ENCODE measurements at places on chromosomes 16 and 17.

- no peak for DNase-seq
Measured at GRCh38 chr17:47745037-47745380, 12.0 kb downstream of the TBX21 start.

- DNase-seq: no peak
Measured at GRCh38 chr17:5035315-5035714, at the start of gene SLC52A1. Gene SLC52A1, minus strand, starts transcription at chr17:5035426. Its CDS starts 820 bp downstream, at chr17:5034606.

- no peak for DNase-seq
Measured at GRCh38 chr17:71791311-71791710, 329.5 kb upstream of the SOX9 start.

GRCh38 chr17:73896966-73897365, 252.7 kb upstream of the SDK2 start:
- no peak for DNase-seq

- no peak for DNase-seq
Measured at GRCh38 chr17:5352681-5353289, 66.7 kb downstream of the NUP88 start.

DNA sequence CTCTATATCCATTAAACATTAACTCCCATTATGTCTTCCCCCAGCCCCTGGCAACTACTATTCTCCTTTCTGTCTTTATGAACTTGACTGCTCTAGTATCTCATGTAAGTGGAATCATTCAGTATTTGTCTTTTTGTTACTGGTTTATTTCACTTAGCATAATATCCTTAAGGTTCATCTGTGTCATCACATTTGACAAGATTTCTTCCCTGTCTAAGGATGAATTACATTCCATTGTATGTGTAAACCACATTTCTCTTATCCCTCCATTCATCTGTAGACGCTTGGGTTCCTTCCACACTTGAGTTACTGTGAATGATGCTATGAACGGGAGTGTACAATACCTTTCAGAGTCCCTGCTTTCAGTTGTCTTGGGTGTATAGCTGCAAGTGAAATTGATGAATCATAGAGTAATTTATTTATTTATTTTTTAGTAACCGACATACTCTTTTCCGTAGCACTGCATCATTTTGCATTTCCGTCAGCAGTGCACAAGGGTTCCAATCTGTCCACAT, 399.7 kb upstream of the RBFOX1 start:
- no peak for DNase-seq

DNA sequence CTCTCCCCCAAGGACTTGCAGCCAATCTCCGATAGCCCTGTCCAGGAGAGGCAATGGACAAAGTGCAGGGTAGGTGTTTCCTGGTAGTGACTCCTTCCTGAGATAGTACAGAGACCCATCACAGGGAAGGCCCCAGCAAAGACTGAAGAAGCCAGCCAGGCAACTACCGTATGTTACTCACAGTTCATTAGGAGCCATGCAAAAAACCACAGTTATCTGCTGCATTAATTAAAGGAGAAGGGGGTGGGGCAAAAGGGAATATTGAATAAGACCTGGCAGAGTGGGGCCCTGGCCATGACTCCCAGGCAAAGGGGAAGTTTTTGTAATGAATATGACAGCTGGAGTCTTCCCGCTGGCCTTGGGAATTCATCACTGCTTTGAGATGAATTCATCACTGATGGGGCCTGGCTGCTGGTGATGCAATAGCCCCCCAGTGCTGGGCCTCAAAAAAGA, 2.5 kb upstream of the SLC13A2 start:
- DNase-seq: no peak

DNA sequence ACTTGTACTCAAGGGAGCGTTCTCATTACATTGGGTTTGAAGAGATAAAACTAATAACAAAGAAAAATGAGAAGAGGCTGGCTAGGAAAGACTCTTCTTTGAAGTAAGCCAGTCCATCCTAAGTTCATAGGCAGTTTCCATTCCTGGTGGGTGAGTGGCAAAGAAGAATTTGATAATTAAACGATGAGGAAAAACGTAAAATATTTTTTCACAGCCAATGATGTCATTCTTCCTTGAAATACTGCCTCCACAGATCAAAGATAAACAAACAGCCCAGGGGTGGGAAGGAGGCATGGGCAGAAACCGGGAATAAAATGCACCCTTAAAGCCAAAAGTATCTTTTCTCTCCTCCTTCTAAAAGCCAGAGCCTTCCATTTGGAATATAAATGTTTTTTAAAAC, 346.6 kb downstream of the PMP22 start:
- DNase-seq: peak; percentile 89

DNA sequence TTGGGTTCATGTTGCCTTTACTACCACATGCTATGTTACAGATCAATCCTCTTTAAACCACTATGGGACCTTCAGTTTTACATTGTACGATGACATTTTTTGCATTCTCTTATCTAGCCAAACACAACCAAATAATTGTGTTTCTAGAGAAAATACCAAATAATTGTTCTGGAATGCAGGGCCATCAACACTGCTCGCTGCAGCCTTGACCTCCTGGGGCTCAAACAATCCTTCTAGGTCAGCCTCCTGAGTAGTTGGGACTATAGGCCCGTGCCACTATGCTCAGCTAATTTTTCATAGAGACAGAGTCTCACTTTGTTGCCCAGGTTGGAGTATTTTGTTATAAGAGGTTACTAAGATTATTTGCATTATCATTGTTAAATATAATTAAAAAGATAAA, 237.5 kb upstream of the PMFBP1 start:
- peak; percentile 19 for DNase-seq

- DNase-seq: no peak
Measured at GRCh38 chr17:78147315-78147998, 1.3 kb downstream of the C17orf99 start.

Measured in EH (cell line).